ELR (cell line): ENCODE measurements at places on chromosomes 1 and 21.

- DNase-seq, result no peak
Observed at GRCh38 chr21:30271156-30271555, 11.6 kb downstream of the KRTAP24-1 start.

DNA sequence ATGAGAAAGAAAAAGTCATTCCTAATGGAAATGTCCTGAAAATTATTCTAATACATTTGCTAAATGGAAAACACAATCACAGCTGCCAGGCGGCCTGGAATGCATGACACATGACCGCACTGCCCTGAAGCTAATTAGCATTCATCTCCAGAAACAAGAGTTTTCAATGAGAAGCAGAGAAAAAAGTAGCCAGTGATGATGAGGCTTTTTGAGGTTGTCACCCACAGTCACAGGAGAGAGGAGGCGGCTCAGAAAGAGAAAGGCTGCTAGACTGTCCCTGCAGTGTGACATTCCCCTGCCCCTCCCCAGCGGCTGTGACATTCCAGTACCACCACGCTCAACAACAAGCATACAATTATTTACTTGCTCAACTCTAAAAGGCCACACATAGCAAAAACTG, 122.9 kb upstream of the KRTAP19-8 start:
- peak; percentile 57 for DNase-seq

GRCh38 chr1:206787891-206788290, 15.6 kb upstream of the IL10 start:
- no peak for DNase-seq

DNA sequence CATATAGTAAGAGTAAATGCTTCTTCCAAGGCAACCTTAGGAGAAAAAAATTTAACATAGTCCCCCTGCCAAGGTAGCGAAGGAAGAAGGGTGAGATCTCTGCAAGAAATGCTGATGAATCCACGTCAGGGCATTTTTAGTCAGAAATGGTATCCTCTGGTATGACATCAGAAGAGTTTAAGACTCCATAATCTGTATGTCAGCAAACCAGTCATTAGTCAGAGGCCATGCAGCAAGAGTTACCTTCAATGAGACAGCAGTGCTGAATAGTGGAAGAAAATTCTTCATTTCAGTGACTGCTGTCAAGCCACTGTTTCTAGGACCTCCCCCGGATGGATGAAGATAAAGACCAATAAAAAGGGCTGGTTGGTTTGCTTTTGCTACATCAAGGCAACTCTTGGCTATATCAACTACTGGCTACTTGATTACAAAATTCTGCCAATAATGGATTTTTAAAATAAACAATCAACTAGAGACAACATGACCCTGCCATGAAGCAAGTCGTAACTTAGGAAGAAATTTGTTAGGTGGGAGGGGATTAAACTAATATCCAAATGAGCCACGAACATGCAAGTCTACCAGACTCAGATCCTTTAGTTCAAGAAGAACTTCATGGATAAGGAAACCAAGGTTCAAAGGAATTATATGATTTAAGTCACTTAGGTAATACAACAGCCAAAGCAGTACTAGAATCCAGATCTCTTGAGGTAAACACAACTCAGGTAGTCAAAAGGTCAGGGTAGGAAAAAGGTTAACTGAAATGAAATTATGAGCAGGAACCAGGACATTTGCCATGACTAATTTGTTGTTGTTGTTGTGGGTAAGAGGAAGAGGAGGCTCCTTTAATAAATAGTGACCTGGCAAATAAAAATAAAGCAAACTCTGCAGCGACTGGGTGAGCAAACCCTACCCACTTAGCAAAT, 25.6 kb upstream of the GUCA2A start:
- DNase-seq, result no peak
